ENCODE measurements at places on chromosomes 2 and 18.

- ATAC-seq = no peak
These were observed 287.3 kb downstream of the ZNF385B start for GRCh38 chr2:179574061-179574519.

DNA sequence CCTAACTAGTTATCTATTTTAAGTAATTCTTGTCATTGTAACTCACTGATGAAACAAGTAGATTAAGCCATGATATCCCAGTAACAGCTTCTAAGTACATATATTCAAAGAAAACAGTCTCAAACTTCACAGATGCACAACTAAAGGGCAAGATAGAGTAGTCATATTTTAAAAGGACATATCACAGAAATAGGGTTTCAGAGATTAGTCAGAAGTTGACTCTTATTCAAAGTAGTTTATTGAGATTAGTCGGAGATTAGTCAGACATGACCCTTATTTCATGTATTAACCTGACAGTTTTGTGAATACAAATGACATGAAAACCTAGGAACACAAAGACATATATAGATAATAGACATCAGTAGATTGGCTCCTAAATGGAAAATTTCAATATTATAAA, 15.9 kb upstream of the CHAC2 start:
- peak; percentile 95 for ATAC-seq

DNA sequence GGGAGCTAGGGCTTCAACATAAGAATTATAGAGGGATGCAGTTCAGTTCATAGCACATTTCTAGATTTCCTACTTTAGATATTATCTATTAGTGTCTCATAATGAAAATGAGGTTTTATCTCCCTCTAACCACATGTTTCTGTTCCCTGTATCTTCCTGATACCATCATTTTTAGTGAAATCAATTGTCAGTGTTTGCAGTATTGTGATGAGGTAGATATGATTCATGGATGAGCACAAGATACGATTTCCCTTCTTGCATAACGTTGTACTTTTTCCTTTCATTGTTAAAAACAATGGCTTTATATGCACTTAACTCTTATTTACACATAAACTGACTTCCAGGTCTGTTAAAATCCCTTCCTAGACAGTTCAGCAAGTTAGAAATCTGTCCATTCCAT, 211.4 kb downstream of the ZBTB7C start:
- ATAC-seq = no peak

- ATAC-seq = no peak
These were observed 68.8 kb downstream of the RAPGEF4 start for GRCh38 chr2:172804423-172804822.

DNA sequence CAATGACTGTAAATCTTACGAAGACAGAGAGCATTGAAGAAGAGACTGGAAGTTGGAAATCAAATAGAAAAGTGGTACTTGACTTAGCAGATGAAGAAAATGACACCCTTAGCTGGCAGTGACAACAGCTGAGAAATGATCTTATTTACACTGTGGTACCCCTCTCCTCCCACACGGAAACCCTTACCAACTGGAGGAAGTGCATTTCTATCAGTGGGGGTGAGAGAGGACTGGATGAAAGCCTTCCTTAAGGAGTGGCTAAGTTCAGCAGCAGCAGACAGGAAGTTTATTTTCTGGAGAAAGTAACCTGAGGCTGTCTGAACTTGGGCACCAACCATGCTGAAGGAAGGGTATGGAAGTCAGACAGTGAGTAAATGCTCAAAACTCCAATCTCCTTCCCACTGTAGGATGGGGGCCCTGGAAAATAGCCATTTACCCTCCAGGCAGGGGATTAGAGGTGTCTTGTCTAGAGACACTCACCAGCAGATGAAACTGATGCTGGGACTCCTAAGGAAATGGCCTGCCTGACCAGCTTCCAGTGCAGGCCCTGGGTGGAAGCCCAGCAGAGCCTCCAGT, 160.2 kb upstream of the NCK2 start:
- no peak for ATAC-seq

DNA sequence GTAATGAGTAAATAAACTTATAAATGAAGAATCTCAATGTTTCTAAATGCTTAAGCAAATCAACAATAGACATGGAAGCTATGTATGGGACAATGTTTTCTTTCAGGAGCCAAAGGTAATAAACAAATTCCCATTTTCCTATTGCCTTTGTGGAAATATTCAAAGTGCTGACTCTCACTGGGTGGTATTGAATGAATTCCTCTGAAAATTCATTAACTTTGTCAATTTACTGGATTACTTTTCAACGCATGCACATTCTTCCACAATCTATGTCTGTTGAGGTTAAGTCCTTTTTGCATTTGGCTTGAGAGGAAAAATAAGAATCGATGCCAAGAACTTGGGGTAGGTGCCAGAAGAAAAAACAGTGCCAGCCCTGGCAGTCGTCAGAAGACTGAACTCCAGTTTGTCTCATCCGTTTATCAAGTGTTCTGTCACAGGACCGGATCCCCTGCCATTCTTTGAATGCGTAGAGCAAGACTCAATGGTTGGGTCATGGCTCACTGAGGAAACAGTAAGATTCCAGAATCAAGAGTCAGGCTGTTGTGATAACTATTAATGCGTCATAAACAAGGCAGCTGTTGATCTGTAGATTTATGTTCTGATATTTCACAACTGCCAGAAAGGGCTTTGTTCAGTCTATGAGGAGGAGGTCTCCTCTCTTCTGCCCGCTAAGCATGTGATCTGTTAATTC, 133.3 kb downstream of the GFPT1 start:
- no peak for ATAC-seq

GRCh38 chr18:55858661-55859515, 270.9 kb upstream of the TCF4 start:
- no peak for ATAC-seq

DNA sequence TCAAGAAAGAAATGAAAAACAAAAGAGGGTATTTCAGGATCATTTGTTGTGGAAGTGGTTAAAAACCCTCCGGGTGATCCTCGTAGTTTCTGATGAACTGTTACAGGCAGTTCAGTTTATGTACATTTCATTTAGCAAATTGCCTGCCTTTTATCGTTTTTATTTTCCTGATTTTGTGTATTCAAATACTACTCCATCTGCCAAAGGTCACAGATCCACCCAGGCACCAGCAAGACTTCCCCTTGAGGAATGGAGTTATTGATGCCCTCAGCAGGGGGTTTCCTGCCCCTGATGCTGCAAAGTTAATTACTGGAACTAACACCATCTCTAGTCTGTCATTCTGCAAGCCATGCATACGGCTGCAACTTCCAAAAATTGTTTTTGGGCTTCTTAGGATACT, 641.9 kb downstream of the SLC4A3 start:
- ATAC-seq = no peak

GRCh38 chr2:221731432-221732145, 159.5 kb upstream of the EPHA4 start:
- no peak for ATAC-seq

GRCh38 chr2:48713647-48714046, 41.9 kb downstream of the LHCGR start:
- no peak for ATAC-seq

- ATAC-seq = no peak
These were observed 90.7 kb downstream of the POLR1A start for GRCh38 chr2:86015006-86015405.

DNA sequence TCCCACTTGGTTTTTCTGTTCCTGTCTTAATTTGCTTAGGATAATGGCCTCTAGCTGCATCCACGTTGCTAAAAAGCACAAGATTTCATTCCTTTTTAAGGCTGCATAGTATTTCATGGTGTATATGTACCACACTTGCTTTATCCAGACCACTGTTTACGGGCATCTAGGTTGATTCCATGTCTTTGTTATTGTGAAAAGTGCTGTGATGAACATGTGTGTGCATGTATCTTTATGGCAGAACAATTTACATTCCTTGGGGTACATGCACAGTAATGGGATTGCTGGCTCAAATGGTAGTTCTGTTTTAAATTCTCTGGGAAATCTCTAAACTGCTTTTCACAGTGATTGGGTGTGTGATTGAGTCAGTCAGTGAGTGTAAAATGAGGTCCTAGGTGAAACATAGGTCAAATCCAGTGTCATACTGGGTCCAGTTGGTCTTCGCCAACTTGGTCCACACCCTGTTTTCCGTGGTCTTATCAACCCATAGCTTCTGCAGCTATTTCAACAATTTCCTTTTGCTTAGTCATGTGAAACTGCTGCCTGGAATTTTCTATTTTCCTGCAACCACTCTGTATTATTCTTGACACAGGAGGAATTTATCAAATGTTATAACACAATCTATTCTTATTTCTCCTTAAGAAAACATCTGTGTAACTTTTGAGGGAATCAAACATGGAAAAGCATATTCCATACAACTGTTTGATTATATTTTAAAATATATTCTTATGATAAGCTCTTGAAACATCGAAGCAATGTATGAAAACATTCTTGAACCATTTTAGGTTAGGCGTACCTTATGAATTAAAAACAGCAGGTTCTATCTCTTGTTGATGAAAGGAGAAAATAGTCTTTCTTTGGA, 82.9 kb downstream of the ADCYAP1 start:
- no peak for ATAC-seq

GRCh38 chr18:45722899-45723298, 1.1 kb upstream of the SLC14A1 start:
- peak; percentile 60 for ATAC-seq

DNA sequence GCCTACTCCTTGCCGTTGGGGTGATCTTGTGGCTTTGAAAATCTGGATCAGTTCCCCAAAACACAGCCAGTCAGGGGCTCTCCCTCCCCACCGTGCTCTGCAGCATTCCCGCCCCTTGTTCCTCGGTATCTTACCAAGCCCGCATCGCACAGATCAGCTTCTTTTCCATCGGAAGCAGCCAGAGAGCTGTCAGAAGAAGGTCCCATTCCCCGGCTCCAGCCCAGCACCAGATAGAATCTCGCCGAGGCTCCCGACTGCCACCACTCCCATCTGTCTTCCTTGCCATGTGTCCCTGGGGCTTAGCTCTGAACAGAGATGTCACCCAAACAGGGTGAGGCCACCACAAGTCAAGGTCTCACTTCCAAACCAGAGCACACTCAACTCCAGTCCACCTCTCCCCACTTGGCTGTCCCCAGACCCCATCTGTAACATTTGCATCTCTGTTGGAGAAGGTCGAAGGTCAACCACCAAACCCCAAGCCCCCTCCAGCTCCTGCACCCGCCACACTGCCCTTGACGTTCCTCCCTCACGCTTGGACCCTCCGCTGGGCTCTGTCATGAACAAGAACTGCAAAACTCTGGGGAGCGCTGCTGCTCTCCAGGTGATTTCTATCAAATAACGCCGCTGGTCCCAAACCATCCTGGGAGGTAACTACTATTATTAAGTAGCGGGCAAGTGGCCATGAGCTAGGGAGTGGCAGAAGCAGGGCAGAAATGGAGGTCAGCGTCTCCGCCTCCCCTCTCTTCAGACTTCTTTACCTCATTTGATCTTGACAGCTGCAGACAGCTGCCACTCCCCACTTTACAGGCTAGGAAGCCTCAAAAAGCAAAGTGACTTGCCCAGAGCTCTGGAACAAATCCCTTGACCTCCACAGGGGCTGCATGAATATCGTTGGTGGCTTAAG, 70.0 kb upstream of the TAF1B start:
- no peak for ATAC-seq

DNA sequence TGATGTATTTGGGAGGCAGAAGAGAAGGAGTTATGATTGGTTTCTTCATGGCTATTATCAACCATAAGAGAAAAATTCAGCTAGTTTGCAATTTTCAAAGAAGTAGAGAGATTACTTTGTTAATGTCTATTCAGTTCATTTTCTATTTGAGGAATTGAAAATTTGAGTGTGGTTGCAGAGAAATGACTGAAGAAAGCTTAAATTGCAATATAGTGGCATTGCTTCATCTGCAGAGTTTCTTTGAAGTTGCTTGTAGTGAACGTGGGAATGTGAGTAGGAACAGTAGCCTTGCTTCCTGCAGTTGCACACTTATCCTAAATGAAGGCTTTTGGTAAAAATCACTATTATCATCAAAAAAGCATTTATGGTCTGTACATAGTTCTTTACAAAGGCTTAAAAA, 14.7 kb upstream of the CYRIA start:
- no peak for ATAC-seq

GRCh38 chr2:46548521-46549144, 69.3 kb downstream of the TMEM247 start:
- no peak for ATAC-seq

DNA sequence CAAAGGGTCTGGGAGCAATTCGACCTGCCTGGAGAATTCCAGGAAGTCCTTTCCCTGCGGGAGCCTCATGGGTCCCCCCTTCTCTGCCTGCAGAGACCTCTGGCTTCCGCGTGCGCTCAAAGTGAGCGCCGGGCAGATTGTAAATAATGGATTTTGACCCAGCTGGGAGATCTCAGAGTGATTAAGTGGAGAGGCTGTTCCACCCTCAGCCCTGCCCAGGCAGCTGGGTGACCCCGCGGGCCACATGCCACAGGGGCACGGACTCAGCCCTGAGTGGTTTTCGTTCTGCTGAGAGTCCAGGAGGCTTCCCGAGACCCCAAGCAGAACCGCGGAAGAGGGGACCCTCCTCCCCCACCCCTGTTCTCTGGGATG, 1.2 kb downstream of the KCNG2 start:
- ATAC-seq = no peak

- no peak for ATAC-seq
These were observed 84.5 kb upstream of the MCFD2 start for GRCh38 chr2:46999857-47000678.

- ATAC-seq = no peak
These were observed 970.2 kb upstream of the PIK3C3 start for GRCh38 chr18:40984856-40985255.

Measured in activated CD4-positive, CD25-positive, alpha-beta regulatory T cell treated with anti-CD3 and anti-CD28 coated beads, Interleukin-2, amount 50 U/mL, for 24 hours (primary cell).